ENCODE measurements at places on chromosomes 7 and 10.

DNA sequence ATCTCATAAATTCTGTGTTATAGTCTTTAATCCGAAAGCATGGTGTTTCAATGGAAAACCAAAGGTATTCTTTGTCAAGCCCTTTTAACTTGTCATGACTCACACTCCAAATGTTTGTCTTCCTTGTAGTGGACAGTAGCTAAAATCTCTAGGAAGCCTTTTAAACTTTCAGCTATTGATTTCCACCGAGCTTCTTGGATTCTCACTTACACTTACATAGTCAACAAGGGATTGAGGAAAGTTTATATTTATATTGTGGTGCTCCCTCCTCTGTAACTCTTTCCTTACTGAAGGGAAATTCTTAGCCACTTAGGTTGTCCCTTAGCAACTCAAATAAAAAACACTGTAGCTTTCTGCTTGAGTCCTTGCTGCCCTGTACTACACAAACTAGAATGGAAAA lies 31.2 kb upstream of the GPR37 start:
- DNase-seq, result no peak

- no peak for DNase-seq
Observed at GRCh38 chr7:19920705-19921104, 147.3 kb upstream of the TMEM196 start.

GRCh38 chr10:72997099-72997498 lies 42.5 kb upstream of the PLA2G12B start:
- DNase-seq, result no peak

GRCh38 chr10:90788968-90789367 lies 68.9 kb downstream of the HTR7 start:
- DNase-seq, result no peak

- no peak for DNase-seq
Observed at GRCh38 chr10:31897506-31897905, 31.1 kb downstream of the ARHGAP12 start.

- peak; percentile 1 for DNase-seq
Observed at GRCh38 chr7:111741811-111742240, 179.5 kb upstream of the IMMP2L start.

- no peak for DNase-seq
Observed at GRCh38 chr10:9625304-9625703, 1392.4 kb upstream of the CELF2 start.

DNA sequence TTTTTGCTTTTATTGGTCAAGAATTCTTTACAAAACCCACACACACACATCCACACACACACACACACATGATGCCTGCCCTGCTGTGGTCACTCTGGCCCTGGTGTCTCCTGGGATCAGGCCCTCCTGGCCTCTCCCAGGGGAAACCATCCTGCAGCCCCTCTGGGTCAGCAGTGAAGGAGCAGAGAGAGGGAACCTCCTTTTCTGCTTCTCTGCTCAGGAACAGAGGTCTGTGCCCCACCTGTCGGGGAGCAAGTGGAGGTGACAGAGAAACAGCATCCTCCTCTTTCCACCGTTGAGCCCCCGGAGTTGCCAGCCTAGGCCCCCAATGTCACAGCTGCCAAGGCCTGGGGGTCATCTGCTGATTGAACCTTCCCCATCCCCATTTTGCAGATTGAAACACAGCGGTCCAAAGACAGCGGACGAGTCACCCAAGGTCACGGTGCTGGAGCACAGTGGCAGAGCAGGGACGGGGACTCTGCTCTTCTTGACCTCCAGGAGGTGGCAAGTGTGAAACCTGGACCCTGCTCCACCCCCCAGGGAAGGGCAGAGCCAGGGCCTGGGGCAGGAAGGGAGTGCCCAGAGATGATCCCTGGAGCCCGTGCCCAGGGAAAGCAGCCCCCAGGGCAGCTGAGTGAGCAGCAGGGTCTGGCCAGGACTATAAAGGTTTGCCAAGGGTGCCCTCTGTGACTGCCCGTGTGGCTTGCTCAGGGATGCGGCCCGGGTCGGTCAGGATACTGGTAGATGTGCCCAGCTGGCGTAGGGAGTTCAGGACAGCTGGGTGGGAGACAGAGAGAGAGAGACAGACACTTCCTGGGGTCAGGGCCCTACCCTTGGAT lies 15.0 kb upstream of the TBL2 start:
- DNase-seq, result no peak

GRCh38 chr10:89793649-89794254 lies 92.4 kb downstream of the KIF20B start:
- DNase-seq, result no peak

DNA sequence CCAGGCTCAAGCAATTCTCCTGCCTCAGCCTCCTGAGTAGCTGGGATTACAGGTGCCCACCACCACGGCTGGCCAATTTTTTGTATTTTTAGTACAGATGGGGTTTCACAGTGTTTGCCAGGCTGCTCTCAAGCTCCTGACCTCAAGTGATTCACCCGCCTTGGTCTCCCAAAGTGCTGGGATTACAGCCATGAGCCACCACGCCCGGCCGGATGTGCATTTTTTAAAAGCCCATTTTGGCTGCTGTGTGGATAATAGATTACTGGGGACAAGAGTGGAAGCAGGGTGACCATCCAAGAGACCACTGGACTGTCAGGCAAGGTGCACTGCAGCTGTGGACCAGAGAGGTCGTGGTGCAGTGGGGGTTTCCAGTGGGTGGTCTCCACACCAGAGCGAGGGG lies 21.4 kb downstream of the HKDC1 start:
- DNase-seq, result no peak

GRCh38 chr7:100152937-100153666 lies 4.4 kb downstream of the LAMTOR4 start:
- no peak for DNase-seq

DNA sequence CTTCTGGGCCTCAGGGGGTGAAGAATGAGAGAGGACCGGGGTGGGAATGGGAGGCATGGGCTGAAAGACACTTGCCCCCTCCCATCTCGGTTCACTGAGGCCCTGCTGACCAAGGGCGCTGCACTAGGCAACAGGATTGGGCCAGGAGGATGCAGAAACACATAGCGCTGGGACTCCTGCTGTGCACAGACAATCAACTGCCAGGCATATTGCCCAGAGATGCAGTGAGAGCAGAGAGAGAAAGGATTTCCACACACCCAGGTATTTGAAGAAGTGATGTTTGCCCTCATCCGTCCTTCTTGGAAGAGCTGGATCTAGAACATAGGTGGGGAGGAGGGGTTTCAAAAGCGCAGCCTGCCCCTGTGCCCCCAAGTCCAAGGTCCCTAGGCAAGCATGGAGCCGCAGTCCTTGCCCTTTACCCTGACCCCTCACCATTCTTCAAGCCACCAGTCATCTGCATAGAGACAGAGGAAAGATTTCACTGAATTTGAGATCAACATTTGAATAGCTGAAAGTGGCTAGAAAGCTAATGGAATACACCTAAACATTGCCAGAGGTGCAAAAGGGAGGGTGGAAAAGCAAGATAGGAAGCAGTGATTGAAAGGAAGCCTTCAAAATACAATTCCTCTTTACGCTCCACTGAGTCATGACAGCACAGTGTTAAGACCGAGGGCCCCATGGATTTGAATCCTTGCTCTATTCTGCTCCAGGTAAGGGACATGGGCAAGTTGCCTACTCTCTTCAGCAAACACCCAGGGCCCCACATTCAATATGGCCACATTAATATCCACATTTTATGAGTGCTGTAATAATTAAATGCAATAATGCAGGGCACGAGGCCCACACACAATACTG lies 44.2 kb upstream of the TNS3 start:
- no peak for DNase-seq
